ENCODE measurements at places on chromosomes 2 and 18.

- DNase-seq: peak; percentile 5
Measured at GRCh38 chr2:204122425-204122824, 185.9 kb downstream of the ICOS start.

DNA sequence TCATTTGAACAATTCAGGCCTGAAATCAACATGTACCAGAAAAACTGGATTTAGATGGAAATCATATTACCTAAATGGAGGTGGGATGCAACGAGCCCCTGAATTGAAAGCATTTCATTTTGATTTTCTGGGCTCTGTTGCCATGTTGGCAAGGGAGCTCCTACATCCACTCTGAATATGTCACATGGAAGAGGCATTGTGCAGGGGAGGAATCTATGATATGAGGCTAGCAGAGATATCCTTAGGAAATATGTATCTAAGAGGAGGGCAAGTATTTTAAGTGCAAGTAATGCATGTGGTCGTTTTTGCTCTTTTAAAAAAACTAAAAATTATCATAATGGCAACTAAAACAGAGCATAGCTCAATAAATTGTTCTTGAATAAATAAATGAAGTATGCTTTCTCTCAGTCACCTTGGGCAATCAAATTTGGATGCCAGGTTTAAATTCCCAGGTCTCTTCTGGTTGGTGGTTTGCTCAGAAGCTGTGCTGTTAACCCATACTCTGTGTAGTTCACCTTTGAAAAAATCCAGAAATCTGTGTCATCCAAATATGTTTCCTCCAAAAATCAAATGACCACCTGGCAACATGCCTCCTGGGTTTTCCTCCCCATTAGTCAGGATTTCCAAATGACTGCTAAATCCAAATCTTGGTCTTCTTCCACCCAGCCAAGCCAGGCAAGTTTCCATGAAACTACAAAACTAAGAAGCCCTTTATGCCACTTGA, 6.5 kb upstream of the LGALSL start:
- no peak for DNase-seq

DNA sequence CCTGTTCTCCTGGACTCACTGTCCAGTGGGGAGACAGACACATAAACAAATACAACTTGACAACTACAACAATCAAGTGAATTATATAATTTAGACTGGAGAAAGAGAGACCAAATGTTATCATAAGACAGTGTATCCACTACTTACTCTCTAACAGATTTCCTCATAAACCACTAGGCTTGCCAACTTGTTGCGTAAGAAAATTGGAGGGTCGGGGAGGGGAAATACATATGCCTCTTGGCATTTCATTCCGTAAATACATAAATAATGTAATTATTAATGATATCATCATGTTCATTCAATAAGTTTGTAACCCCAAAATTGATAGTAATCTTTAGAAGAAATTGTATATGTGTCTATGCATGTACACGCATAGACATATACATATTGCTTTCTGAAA, 14.9 kb downstream of the RAB6D start:
- DNase-seq: no peak

DNA sequence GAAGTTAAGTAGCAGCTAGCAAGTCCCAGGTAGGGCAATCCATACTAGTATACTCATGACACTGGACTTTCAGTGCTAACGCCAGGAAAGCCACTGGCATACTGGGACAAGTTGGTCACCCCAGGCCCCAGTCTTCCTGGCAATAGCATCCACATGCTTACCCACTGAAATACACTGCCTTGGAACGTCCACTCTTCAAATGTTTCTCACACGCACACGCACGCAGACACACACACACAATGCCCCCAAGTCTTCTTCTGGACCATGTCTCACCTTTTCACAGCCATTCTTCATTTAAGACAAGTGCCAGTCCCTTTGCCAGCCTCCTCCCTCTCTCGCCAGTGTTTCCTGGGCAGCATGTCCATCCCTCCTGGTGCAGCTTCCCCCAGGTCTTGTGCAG, 8.7 kb upstream of the TEX261 start:
- DNase-seq: no peak

GRCh38 chr2:134395779-134396178, 141.9 kb downstream of the MGAT5 start:
- no peak for DNase-seq

GRCh38 chr18:75587131-75587530, 159.6 kb upstream of the SMIM21 start:
- no peak for DNase-seq

GRCh38 chr2:56382466-56382865, 198.7 kb downstream of the CCDC85A start:
- DNase-seq: no peak

DNA sequence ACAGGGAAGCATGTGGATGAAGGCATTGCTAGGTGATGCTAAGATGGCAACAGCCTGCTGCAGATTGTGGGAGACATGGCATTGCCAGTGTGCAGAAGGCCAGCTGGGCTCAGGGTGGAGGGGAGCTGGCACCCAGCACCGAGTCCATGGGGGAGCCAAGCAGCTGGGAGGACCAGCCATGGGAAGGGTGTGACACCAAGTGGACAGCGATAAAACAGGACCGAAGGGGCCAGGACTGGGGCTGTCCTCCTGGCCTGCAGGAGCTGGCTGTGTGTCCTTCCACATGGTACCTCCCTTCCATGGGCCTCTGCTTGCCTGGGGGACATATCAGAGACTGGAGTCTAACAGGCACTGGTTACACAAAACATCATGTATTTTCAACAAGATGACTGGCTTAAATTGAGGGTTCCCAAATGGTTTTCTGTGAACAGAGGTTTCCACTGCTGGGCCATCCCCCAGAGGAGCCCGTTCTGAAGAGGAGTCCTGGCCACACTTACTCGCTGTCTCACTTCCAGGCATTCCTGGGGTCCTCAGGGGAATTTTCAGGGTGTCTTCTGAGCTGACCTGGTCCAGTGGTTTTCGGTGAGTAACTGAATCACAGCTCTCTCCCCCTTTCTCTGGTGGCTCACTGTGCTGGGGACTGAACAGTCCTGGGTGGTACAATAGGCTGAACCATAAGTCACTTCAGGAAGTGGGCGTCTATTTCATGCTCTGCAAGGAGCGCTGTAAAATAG, 60.4 kb upstream of the TNP1 start:
- peak; percentile 25 for DNase-seq

DNA sequence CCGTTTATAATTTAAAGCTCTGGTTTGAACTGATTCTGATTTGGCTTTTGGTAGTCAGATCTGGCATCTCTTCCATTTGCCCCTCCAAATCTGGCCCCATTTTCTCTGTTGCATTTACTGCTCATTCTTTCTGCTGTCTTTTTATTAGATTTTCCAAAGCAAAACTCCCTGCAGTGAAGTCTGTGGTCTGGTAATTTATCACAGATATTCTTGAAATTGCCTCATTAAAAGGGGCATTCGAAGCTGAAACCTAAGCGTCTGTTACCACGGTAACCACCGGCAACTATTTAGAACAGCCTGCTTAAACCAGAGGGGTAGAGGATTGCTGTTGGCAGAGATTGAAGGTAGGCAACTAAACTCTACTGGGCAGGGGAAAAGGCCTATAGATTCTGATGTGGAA, 111.5 kb upstream of the UPP2 start:
- peak; percentile 38 for DNase-seq

- peak; percentile 93 for DNase-seq
Measured at GRCh38 chr2:128380961-128381938, 62.6 kb upstream of the HS6ST1 start.

GRCh38 chr18:22613058-22613690, 195.5 kb upstream of the CTAGE1 start:
- no peak for DNase-seq

GRCh38 chr18:60894254-60894945, 438.8 kb upstream of the CDH20 start:
- DNase-seq: no peak

GRCh38 chr2:219724628-219725027, 97.2 kb downstream of the SLC4A3 start:
- DNase-seq: no peak

- peak; percentile 26 for DNase-seq
Measured at GRCh38 chr18:44895176-44895798, 214.6 kb downstream of the SETBP1 start.

DNA sequence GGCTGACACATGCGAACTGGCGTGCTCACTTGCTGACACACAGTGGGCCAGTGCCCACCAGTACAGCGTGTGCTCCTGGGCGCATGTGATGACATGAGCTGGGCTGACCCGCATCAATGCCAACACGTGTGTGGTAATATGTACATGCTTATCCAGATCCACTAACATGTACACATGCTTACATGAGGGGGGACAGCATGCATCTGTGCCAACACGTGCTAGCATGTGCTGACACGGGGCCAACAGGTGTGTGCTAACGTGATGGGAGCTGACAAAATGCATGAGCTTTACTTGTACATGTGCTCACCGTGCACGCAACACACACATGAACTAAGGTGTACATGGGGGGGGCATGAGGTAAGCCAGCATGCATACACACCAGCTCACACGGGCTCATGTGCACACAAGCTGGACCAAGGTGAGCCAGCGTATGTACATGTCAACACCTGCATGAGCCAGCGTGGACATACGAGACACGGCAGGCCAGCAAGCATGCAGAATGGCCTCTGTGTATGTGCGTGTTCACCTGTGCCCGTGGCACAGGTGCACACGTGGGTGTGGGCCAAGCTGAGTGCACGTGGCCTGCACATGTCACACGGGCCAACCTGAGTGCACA, 28.5 kb downstream of the GPC1 start:
- DNase-seq: no peak

GRCh38 chr2:38727661-38728060, 23.5 kb downstream of the SRSF7 start:
- no peak for DNase-seq

DNA sequence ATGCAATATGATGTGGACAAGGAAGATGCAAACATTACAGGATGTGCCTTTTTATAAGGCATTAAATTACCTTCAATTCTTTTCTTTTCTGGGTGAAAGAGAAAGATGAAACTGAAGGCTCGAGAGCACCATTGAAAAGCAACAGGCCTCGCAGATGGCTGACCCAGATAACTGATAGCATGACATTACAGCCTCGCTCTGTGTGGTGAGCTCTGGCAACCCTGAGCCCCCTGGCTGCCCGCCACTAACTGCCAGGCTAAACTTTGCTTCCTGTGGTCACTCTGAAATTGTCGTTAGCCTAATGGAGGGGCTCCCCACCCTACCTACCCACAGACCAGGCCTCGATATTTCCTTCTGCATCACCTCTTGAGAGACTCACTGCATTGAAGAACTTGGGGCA, 516.8 kb upstream of the FANCL start:
- no peak for DNase-seq

DNA sequence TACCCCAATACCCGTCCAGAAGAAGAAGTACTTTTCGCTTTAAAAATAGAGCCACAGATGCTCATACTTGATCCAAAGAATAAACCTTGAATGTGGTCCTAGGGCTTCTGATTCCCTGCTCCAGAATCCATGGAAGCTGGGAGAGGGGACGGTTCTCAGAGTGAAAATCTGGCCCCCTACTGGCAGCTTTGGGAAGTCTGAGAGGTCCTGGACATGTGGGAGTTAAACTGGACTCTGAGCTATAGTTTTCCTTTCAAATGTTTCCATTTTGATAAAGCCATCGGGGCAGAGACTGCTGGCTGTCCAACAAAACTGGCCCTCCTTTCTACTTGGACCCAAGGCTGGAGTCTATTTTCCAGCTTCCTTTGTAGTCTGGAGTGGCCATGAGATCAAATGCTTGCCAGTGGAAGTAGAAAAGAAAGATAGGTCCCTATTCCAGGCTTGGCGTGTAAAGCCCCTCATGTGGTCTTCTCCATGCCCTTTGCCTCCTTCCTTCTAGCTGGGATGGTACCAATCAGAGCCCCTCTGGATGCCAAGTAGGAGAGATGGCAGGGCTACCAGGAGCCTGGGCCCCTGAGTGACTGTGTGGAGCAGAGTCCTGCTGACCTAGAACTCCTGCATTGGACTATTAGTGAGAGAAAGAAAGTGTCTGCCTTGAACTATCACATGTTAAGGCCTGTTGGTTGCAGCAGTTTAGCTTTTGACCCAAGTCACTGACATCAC, 37.7 kb upstream of the TBC1D8 start:
- DNase-seq: no peak
